ENCODE measurements at places on chromosomes 6 and 20.

DNA sequence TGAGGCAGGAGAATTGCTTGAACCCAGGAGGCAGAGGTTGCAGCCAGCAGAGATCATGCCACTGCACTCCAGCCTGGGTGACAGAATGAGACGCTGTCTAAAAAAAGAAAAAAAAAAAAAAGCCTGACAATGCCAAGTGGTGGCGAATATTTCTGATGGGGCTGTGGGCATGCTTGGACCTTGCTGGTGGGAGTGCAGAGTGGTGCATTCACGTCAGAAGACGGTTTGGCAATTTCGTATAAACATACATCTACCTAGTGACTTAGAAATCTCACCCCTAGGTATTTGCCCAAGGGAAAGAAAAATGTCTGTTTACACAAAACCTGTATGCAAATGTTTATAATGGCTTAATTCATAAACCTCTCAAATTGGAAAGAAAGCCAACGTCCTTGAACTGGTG, 33.6 kb downstream of the CTCFL start:
- DNase-seq: no peak

DNA sequence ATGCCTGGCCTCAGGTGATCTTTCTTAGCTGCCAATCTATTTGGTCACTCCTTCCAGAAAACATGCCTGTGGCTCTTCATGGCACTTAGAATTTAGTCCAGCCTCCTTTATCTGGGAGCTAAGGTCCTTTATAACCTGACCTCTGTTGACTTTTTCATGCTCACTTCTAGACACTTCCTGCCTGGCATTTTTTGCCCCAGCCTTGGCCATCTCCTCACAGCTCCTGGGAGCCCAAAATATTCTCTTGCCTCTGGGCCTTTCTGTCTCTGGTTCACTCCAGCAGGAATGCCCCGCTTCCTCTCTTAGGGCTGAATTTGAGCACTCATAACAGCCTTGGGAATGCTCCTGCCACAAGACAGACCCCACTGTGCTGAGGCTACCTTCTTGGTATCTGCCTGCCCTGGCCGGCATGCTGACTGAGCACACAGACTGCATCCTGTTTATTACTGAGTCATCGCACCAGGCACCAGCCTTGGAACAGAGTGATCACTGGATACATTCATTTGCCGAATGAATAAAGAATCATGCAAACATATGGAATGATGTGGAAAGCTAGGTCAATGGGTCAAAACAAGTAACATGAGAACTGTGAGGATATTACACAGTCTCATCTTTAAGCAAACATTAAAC, 5.8 kb upstream of the EEF1E1 start:
- no peak for DNase-seq

- no peak for DNase-seq
These were observed 172.3 kb upstream of the CDYL start for GRCh38 chr6:4603856-4604369.

DNA sequence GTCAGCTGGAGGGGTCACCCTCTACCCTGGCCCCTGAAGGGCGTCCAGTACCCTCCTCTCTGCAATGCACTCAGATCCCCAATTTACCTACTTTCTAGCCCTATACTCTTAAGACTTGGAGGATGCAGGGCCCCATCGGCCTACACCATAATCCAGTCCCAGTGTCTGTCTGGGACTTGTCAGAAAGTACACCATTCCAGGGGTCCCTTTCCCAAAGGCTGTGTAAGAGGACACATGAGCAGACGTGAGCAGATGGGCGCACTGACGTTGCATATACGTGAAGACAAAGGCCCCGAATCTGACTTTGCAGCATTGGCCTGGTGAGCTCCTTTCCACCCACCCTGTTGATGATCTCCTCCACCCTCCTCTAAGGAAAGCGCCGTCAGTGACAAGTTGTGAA, 20.9 kb upstream of the SMOC2 start:
- DNase-seq: no peak

DNA sequence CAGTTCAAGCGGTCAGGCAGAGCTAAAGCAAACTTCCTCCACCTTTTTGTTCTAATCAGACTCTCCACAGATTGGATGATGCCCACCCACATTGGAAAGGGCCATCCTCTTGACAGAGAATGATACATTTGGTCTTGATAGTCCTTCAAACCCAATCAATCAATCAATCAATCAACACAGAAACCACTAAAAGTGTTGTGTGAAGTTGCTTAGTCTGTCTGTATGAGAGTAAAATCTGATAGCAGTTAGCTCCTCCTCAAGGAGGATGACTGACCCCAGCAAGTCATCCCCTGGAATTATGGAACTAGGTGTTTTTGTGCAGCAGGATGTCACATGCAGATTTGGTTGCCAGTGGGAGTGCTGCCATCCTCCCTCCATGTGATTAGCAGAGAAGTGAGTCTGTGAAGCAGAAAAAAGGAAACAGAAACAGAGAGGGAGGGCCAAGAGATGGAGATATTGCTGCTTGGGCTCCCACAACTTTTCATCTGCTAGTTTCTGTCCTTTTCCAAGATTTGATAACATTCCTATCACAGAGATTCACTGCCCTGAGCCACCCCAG, 32.0 kb upstream of the SSTR4 start:
- DNase-seq: no peak

DNA sequence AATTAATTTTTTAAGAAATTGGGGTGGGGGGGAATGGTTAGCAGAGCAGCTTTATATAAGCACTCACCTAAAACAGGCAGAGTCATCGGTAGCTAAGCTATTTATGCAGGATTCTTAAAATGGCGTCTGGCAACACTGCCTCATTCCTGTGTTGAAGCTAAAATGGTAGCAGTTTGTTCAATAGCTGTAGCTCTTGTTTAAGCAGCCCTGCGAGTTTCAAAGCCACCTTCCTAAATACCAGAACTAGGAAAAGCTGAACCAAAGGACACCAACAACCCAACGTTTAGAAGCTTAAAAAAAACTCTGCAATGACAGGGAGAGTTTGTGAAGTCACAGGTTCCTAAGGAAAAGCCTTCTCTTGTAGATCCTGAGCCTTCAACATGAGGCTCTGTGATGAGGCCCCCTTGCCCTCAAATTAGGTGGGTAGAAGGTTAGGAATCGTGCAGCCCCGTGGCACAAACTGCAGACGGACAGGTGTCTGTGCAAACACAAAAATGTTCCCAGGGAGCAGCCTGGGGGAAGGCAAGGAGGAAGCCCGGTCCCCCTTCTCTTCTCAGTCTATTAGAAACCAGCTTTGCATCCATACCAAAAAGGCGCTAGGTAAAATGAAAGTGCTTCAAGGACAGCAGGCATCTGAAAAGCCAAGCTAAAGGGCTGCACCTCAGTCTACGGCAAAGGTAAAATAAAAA, 4.7 kb downstream of the ZMYND8 start:
- DNase-seq: no peak

DNA sequence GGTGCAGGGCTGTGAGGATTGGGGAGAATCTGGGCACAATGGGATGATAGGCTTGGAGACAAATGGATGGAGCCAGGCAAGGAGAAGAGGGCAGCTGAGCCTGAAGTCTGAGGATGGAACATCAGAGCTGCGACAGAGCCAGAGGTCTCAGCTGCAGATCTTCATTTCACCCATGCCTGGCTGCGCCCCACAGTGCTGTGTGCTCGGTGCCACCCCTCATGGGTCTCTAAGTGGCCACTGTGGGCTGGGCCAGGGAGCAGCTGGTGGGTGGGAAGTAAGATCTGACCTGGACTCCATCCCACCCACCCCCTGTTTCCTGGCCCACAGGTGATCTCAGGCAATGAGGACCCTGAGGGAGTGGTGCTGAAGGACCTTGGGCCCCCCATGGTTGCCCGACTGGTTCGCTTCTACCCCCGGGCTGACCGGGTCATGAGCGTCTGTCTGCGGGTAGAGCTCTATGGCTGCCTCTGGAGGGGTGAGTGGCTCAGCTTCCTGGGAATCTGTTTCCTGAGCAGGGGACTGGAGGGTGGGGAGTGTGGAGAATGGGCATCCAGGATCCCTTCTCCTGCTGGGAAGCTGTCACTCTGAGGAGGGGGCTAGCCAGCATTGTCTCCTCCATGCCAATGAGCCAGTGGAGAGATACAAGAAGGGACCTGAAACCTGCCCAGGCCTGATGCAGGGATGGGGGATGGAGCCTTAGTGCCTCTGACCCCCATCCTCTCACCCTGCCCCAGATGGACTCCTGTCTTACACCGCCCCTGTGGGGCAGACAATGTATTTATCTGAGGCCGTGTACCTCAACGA, 6.5 kb downstream of the DDR1 start:
- no peak for DNase-seq

DNA sequence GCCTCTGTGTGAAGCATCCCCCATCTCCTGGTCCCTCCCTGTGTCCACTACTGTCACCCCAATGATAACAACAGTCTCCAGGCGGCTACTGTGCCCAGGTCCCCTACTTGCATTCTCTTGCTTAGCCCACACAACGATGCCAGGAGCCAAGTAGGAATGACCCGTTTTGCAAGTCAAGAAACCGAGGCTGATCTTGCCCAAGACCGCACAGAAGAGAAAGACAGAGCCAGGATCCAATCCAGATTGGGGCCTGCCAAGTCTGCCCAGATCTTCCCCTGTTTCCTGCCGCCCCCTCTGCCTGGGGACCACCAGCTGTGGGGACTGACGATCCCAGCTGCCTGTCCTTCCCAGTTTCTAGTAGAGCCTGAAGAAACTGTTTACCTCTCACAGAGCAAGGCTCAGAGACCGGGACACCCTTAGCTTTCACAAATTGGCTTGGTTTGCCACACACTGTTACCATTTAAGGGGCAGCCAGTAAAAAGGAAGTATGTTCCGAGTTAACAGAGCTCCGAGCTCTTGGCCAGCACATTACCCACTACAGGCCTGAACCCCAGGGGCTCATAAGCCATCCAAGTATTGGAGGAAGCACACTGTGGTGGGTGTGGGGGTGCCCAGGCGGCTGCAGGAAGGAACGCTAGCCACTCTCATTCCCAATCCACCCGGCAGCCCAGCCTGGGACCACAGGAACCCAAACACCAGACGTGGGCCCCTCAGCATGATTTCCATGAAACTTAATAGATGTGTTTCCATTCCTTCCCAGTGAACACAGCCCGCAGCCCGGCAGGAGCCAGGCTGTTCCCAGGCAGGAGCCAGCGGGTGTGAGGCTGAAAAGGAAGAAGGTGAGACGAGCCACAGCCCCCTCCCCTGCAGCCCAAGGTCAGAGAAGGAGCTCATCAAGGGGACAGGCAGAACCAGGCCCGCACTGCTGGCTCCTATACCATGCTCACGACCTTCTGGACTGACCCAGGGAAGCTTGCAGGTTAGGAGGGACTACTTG, 7.9 kb downstream of the KIAA1755 start:
- DNase-seq: no peak

DNA sequence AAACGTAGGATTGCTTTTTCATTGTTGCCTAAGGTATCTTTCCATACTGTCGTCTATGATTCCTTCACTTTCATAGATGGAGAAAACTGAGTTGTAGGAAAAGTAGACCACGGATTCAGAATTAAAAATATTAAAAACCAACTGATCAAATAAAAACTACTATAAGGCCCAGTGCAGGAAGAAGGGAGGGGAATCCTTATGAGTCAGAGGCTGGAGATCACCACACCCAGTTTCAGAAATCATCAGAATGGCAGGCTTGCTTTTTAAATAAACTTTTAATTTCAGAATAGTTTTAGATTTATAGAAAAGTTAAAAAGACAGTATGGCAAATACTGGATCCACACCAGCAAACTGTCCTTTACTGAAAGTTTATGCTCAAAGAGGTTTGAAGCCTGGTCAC, 32.0 kb upstream of the POPDC3 start:
- no peak for DNase-seq

DNA sequence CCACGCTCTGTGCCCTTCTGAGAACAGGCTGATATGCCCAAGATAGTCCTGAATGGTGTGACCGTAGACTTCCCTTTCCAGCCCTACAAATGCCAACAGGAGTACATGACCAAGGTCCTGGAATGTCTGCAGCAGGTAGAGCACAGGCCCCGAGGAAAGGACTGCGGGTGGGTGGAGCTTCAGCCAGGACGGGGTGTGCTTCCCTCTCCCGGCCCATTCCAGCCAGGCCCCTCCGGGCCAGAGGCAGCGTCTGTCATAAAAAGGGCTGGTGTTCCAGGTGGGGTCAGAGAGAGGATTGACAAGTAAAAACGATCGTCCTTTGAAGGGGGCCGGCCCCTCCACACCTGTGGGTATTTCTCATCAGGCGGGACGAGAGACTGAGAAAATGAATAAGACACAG, 1.3 kb downstream of the RTEL1 start:
- DNase-seq: no peak
